ENCODE measurements at places on chromosomes 12 and 14.

GRCh38 chr12:41205070-41205709 lies 17.1 kb downstream of the PDZRN4 start:
- DNase-seq, result no peak

GRCh38 chr12:51403681-51404136 lies 12.5 kb upstream of the GALNT6 start:
- DNase-seq, result no peak

DNA sequence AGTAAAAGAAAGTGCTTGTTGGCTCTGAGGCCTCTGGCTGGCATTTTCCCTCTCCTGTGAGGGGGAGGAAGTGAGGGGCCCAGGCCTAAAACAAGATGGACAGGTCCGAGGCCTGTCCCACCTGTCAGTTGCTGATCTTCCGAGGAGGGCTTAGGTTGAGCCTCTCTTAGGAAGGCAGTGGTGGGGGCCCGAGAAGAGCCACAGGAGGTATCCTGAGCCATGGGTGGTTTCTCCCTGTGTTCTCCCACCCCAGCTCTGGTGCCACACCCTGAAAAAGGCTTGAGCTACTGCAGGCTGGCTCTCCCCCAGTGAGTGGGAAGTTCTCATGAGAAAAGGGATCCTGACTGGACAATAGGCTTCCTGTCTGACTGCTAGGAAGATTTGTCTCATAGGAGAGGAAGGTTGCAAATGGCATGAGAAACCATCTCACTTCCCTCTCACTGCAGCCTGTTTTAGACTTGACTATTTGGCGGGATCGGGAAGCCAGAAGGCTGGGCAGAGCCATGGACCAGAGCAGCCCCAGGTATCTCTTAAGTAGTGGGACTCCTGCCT lies 72.1 kb upstream of the SRSF5 start:
- no peak for DNase-seq

DNA sequence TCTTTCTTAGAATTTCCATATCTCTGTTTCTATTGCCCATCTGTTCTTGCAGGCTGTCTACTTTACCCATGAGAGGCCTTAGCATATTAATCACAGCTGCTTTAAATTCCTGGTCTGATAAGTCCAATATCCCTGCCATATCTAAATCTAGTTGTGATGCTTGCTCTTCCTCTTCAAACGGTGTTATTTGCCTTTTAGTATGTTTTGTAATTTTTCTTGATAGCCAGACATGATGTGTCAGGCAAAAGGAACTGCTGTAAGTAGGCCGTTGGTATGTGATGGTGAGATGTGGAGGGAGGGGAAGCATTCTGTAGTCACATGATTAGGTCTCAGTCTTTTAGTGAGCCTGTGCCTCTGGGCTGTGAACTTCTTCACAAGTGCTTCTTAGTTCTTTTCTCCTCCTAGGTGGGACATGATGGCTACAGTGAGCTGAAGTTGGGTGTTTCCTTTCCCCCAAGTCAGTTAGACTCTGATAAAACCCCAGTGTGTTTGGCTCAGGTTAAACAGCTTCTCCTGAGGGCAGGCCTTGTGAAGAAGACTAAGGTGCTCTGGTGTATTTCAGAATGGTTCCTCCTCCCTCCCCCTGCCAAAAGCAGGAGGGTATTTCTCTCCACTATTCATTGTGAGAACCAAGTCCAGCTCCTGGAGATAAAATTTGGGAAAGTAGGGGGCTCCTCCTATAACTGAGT lies 195.9 kb upstream of the PARP11 start:
- no peak for DNase-seq

- no peak for DNase-seq
Observed at GRCh38 chr14:21882226-21882625, 208.6 kb upstream of the OR4E1 start.

DNA sequence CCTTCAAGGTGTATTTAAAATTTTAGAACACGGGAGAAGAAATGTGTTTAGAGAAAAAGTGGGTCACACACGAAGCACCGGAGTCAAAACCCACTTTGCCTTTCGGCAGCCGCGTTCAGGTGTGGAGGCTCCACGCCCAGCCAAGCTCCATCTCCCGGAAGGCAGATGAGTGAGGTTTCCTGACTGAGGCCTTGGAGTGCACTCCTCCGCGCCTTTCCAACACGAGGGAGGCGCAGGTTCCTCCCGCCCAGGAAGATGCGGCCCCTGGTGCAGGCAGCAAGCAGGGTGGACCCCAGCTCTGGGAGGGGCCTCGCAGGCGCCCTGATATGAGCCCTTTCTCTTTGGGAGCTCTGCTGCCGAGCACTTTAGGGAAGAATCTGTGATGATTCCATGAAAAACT lies 22.5 kb downstream of the MTA1 start:
- no peak for DNase-seq

GRCh38 chr12:132170094-132170636 lies 25.9 kb downstream of the NOC4L start:
- DNase-seq, result no peak

DNA sequence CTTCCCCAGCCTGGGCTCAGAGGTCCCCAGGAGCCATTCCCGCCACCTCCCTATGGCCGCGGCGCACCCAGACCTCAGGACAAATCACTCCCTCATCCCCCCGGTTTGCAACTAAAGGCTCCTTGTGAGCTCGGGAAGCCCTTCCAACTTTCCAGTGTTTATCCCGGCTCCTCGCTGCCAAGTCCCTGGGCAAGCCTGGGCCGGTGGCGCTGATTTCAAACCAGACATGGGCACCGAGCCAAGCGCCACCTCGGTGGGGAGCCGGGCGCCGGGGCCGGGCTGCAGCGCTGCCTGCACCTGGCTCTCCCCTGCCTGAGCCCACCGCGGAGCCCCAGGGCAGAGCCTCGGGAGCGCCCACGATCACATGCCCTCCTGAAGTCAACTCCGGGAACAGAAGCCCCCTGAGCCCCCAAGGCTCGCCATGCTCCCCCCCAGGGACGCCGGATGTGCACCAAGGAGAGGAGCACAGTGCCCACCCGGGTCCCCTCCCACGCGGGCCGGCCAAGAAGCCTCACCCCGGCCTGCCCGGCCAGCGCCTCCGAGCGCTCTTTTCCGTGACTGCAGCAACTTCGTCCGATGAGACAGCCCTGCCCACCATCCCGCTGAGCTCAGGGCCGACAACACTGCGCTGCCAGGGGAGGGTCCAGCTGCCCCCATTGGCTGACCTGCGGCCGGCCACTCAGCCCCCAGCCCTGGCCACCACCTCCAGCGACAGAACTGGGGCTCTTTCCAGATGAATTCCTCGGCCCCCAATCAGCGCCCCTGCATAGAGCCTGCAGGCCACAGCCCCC lies 50.0 kb downstream of the NCOR2 start:
- no peak for DNase-seq

DNA sequence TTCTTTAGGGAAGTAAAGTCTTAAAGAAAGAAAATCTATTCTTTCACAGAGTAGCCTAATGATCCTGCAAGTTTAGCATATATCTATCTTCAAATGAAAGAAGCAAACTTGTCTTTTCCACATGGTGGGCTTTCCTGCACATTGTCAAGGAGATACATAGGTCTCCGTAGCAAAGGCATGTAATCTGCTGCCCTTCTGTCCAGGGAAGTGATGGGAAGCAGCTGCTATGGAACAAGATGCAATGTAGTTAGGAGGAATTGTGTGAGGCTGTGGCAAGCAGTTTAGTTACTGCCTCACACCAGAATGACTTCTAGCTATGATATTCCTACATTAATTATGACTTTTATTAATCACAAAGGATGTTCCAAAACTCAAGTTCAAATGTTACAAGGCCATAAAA lies 174.4 kb downstream of the PDZRN4 start:
- no peak for DNase-seq

DNA sequence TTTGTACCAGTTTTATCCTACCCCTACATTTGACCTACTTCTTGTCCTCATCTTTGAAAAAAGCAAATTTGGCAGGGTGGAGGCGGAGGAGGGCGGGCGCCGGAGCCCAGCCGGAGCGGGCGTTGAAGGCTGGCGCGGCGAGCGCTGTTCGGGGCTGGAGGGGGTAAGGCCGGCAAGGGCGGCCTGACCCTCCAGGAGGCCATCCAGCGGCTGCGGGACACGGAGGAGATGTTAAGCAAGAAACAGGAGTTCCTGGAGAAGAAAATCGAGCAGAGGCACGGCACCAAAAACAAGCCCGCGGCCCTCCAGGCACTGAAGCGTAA lies 27.2 kb downstream of the FBXO34 start:
- no peak for DNase-seq

- DNase-seq, result no peak
Observed at GRCh38 chr12:45912774-45913173, 77.6 kb downstream of the SCAF11 start.

DNA sequence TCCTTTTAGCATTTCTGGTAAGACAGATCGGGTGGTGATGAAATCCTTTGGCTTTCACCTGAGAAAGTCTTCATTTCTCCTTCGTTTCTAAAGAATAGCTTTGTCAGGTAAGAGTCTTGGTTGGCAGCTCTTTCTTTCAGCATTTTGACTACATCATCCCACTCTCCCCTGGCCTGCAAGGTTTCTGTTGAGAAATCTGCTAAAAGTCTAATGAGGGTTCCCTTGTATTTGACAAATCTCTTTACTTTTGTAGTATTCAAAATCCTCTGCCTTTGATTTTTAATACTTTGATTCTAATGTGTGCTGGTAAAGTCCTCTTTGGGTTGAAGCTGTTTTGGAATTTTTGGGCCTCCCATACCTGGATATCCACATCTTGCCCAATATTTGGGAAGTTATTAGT lies 120.2 kb downstream of the PAX9 start:
- no peak for DNase-seq

DNA sequence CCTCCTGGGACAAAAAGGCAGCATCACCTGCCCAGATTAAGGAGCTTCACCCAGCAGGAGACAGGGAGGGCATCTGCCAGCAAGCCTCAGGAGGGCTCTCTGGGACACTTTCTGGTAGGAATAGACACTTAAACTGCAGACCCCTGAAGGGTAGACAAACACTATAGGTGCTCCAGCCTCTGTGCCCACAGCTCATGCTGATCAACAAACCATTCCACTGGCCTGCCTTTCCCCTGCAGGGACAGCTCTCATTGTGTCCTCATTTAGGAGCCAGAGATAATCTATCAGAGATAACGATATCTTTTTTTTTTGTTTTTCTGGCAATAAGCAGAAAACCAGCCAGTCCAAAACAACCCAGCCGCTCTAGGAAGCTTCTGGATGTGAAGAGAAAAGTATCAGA lies 251.8 kb upstream of the CCDC196 start:
- DNase-seq, result no peak

DNA sequence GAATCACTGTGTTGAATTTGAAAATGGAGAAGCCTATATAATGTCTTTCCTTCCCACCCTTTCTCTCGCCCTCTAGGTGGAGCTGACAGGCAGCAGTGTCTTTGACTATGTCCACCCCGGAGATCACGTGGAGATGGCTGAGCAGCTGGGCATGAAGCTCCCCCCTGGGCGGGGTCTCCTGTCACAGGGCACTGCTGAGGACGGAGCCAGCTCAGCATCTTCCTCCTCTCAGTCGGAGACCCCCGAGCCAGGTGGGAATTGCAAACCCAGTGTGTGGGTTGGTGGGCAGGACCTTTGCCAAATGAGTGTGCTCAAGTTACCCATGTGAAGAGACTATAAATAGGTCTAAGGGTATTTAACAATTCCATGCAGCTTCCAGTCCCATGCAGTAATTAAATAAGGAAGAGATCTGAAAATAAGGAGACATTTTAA lies 274.7 kb downstream of the EGLN3 start:
- no peak for DNase-seq

DNA sequence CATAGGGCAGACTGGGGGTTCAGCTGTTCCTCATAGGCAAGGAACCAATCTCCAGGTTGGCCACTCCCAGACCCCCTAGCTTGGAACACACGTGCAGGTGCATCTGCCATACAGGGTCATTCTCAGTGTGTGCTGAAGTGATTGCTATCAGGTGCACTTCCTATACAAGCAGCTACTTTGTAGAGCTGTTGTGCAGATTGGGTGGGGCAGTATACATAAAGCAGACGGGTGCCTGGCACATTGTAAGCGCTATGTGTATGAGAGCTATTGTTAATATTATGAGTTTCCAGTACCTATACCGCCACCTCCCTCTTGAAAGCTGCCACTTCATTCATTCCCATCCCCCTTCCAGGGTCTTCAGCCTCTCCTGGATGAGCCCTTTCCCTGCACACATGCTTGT lies 17.3 kb downstream of the IRF2BPL start:
- no peak for DNase-seq

DNA sequence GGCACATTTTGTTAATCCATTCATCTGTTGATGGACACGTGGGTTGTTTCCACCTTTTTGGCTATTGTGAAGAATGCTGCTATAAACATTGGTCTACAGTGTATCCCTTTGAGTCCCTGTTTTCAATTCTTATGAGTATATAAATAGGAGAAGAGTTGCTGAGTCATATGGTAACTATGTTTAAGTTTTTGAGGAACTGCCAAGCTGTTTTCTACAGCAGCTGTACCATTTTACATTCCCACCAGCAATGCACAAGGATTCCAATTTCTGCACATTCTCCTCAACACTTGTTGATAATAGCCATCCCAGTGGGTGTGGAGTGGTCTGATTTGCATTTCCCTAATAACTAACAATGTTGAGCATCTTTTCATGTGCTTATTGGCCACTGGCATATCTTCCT lies 6.9 kb upstream of the SVOP start:
- no peak for DNase-seq

DNA sequence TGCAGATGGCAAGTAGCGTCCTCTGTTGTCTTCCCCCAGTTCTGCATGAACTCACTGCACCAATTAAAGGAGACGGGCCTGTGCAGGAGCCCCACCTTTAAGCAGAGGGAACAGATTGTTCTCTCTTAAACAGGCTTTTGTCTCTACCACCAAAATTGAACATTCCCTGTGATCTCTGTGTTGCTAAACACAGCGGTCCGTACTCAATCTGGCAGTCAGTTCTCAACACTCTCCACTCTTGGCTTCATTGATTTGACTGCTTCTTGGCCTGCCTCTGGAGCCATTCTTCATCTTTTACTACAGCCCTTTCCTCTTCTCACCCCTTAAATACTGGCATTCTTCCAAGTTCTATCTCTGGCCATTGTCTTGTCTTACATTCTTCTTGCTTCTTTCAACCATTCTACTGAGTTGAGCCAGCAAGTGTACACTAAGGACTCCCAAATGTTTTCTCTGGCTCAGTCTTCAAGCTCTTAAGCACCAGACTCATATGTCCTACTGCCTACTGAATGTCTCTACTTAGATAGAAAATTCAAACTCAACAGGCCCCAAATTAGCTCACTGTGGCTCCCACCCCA lies 8.0 kb upstream of the NT5DC3 start:
- DNase-seq, result no peak

GRCh38 chr12:56929780-56930179 lies 4.4 kb downstream of the SDR9C7 start:
- DNase-seq, result no peak

- DNase-seq, result peak; percentile 29
Observed at GRCh38 chr14:90758959-90759358, 57.3 kb downstream of the TTC7B start.
